ENCODE measurements at places on chromosomes 12 and 14.

DNA sequence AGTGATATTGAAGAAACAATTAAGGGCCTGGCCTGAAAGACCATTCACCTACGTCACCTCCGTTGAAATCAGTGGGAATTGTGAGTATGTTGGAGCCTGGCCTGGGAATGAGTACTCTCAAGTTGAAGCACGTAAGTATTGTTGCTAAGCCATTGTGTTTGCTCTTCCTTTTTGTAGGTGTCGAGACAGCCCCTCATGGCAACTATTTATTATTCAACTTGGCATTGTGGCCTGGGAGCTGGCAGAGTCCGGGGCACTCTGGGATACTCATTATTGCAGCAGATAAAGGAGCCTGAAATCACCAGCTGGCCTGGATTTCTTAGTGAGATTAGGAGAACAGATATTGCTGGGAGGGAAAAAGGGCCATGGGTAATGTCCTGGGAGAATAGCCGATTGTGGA, 147.4 kb downstream of the C12orf75 start:
- no peak for ATAC-seq

- no peak for ATAC-seq
Measured at GRCh38 chr14:71964716-71965115, 32.5 kb downstream of the RGS6 start.

DNA sequence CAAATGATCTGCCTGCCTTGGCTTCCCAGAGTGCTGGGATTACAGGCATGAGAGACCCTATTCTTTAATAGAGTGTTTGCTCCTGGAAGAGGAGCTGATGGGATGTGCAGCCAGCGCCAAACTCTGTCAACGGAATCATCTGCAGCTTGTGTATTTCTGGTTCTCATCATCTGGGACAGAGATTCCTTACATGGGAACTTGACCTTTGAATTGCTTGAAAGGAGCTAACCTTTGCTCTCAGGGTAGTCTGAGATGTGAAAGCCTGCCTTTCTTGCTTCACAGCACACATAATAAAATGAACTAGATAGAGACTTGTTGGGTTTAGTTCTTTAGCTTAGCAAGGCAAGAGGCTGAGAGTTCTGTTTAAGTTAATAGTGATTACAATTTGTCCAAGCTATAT, 120.0 kb downstream of the OTOGL start:
- ATAC-seq, result no peak

- peak; percentile 93 for ATAC-seq
Measured at GRCh38 chr14:68444449-68445168, 348.3 kb downstream of the ZFP36L1 start.

- no peak for ATAC-seq
Measured at GRCh38 chr12:5720381-5721005, 224.6 kb downstream of the ANO2 start.

DNA sequence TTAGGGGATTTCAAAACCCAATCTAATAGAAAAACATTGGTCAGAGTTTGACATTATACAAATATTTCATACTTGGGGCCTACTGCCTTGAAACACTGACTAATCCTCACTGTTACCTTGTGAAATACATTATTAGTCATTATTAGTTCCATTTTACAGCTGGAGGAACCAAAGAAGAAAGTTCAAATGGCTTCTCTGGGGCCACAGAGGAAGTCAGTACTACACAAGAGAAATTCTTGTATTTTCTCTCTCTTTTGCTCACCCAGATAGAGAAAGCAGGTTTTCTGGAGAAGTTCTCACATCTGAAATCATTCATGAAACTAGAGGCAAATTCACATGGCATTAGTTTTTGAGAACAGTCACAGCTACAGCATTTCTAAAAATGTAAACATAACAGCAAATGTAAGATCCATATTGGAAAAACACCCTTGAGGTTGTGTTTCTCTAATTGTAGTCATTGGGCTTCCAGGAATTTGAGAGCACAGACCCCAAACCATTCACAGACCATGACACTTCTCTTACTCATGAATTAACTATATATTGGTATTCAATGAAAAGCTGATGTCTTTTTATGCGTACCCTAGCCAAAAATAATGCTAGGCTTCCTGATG, 83.0 kb downstream of the LLPH start:
- no peak for ATAC-seq

DNA sequence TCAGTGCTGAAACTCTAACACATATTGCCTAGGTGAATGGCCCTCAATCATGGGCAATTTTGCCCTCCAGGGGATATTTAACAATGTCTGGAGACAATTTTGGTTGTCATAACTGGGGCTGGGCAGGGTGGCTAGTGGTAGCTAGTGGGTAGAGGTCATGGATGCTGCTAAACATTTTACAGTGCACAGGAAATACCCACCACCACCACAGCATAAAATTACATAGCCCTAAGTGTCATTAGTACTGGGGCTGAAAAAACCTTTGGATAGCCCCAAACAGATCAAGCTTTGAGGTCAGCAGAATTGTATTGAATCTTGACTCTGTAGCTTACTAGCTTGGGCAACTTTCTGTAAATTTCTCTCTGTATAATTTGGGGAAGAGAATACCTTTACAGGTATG, 758.0 kb downstream of the BCL11B start:
- ATAC-seq, result no peak

- ATAC-seq, result no peak
Measured at GRCh38 chr14:93089521-93090269, 26.0 kb downstream of the ITPK1 start.

DNA sequence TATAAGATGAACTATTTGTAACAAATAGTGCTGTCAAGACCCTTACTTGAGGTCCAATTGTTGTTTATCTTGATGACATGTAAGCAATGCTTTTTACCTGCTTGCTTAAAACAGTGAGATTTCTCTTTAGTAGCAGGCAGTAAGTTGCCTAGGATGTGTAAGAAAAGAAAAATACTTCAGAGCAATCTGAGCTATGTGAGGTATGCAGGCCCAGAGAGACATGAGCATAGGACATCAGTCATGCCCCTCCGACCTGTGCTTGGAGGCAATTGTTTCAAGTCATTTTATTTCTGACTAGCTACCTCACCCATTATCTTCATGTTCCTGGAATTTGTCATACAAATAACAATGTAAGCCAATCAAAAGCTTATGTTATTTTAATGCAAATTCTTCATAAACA, 930.6 kb upstream of the FBXO33 start:
- ATAC-seq, result no peak

- no peak for ATAC-seq
Measured at GRCh38 chr14:88064841-88065240, 59.9 kb downstream of the GPR65 start.

DNA sequence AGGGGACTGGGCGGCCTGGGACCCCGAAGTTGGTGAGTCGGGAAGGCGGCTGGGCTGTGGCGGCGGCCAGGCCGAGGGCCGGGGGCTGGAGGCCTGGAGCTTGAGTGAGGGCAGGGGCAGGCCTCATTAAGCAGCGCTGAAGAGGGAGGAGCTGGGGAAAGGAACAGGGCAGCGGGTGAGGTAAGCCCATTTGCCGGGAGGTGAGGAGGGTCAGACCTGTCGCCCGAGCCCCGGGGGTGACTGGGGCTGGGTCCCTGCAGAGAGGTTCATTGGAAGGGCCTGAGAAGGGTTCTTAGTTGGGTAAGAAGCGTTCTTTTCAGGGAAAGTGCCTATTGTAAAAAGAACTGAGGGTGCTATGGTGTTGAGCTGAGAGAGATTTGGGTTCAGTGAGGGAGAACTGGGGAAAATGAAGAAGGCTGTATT, 441 bp downstream of the RAB5B start:
- ATAC-seq, result peak; percentile 65

DNA sequence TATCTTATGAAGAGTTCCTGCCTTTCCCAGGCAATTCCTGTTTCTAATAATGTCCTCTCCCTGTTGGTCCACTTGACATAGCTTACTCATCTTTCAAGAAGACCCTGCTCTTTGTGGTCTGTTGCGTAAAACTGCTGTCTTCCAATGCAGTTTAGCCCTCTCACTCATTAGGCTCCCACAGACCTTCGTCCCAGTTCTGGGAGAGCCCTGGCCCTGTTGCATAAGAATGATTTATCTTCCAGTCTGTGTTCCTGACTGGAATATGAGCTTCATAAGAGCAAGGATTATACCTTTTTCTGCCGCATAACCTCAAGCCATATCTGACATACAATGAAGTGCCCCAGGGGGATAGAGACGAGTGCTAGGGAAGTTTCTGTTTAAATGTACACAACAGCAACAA, 365.9 kb upstream of the NOVA1 start:
- no peak for ATAC-seq

All from SK-N-SH treated with all-trans-retinoic acid at 6 μM for 48 hours (cell line).